ENCODE measurements at places on chromosomes 1 and 21.

DNA sequence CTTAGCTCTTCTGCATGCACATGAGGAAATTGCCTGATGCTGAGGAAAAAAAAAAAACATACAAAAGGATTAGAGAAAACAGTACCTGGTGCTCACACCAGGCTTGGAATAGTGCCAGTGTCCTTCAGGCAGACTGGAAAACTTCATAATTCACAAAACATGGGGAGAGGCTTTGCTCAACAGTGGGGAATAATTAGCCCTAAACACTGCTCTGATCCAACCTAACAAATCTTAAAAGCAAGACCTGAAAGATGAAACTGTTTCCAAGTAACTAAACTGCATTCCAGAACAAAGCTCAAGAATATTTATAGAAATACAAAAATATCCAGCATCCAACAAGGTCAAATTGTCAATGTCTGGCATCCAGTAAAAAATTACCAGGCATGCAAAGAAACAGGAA is 124.8 kb downstream of the AK5 start:
- DNase-seq = no peak

DNA sequence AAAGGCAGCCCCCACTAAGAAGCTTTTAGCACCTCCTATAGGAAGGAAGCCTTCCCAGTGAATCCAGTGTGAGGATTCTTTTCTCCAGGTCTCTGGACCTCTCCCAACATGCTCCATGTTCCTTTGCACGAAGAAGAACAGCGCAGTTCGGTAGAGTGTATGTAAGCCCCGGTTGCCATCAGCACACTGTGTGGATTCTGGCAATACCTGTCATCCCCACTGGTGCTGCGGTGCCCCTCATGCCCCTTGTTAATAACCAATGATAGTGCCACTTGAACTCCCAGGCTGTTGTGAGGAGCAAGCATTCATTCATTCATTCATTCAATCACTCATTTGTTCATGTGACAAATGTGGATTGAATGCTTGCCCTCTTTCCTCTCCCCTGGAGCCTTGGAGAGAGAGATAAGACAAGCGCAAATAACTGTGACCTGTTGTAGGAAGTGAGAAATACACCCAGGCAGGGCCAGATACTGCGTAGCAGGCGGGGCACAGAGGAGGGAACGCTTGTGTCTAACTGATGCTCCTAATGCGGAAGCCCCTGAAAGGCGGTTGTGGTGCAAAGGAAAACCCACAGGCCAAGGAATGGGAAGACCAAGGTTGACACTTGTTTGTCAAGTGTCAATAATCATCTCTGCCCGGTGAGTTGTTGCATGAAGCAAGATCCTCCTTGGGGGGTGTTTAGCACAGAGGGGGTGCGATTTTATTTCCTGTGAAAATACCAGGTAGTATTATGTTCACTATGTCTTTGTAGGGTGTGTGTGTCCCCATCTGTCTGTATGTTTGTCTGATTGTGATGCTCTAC is 9.8 kb downstream of the LGR6 start:
- no peak for DNase-seq

- no peak for DNase-seq
Measured at GRCh38 chr1:26862781-26863684, at the start of gene SFN. Gene SFN, plus strand, starts transcription at chr1:26863149. Its CDS starts 64 bp downstream, at chr1:26863213.

GRCh38 chr1:49351768-49352167 is 575.1 kb upstream of the BEND5 start:
- DNase-seq = no peak

GRCh38 chr1:111973150-111973790 is 16.2 kb downstream of the KCND3 start:
- no peak for DNase-seq

- DNase-seq = no peak
Measured at GRCh38 chr21:27122686-27123085, 155.8 kb upstream of the ADAMTS5 start.

DNA sequence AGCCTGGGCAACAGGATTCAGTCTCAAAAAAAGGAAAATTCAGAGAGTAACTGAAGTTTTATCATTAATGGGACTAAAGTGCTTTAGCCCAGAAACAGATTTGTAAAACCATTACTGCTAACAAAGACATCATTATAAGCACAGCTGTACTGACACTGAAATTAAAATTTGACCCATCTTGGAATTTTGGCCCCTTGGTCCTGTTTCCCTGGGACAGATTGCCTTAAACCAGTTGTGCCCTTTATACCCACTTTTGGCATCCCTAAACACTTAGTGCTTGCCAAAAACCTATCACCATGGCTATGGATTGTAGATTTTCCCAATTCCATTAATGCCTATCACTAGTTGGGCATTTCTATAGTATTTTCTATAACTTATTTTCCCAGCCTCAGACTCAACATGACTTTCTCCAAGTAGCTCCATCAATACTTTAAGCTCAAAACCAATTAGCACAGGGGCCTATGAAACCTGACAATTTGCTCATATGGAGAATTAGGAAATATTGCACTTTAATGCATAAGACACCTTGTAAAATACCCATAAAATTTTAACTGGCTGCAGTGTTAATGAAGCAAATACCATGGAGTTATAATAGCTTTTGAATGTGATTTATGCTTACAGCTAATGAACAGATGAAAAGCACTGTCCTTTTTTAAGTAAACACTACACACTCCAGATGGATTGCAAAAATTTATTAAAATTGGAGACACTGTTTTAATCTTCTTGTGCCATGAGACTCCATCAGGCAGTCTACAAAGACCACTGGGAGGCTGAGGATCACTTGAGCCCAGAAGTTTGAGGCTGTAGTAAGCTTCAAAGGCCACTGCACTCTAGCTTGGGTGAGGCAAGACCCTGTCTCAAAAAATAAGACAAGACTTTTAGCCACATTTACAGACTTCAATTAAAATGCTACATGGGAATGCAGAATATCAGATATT is 4.3 kb downstream of the GAS5 start:
- DNase-seq = no peak

- no peak for DNase-seq
Measured at GRCh38 chr21:26448751-26449150, 124.3 kb downstream of the CYYR1 start.

DNA sequence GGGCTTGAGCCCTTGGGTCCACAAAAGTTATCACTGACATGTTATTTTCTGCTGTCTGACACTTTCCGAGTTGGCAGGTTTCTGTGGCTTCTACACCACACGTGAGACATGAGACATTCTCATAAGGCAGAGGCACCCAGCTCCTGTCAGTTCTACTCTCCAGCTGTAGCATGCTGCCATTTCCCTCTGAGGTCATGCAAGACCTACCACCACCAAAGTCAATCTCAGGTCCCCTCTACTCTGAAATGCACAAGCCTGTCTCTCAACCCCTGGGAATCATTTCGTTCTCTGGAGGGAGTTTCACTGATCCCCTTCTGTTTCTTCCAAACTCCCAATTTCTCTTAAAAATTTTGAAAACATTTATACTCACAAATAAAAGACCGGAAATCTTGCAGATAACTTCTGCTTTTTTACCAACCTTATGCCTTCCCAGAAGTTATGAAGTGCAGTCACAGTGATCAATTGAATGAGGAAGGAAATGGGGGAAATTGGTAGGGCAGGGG is 39.5 kb upstream of the CR2 start:
- no peak for DNase-seq

GRCh38 chr1:230128569-230129285 is 61.7 kb downstream of the GALNT2 start:
- no peak for DNase-seq

DNA sequence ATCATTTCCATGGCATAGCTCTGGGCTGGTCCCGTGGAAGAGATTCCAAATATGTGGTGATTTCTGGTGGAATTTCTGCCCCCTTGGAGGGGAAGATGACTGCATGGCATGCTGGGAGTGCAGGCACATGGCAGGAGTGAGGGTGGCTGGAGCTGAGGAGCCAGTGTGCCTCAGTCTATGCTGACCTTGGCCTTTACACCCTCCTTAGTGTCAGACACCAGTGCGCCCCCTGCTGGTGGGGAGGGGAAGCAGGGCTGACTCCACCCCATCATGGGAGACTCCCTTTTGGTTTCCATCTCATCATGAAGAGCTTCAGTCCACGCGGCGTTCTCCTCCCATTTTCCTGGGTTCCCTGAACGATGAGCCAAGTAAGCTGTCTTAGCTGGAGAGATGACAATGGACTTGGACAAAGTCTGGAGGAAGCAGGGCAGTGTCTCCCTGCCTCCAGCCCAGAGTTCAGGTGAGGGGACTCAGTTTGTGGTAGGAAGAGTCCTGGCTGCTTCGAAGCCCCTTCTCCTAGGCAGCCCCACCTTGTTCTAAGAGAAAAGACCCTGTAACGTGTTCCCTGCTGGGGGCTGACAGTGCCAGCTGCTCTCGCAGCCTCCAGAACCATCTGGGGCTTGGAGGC is 10.3 kb downstream of the ALX3 start:
- DNase-seq = peak; percentile 39

DNA sequence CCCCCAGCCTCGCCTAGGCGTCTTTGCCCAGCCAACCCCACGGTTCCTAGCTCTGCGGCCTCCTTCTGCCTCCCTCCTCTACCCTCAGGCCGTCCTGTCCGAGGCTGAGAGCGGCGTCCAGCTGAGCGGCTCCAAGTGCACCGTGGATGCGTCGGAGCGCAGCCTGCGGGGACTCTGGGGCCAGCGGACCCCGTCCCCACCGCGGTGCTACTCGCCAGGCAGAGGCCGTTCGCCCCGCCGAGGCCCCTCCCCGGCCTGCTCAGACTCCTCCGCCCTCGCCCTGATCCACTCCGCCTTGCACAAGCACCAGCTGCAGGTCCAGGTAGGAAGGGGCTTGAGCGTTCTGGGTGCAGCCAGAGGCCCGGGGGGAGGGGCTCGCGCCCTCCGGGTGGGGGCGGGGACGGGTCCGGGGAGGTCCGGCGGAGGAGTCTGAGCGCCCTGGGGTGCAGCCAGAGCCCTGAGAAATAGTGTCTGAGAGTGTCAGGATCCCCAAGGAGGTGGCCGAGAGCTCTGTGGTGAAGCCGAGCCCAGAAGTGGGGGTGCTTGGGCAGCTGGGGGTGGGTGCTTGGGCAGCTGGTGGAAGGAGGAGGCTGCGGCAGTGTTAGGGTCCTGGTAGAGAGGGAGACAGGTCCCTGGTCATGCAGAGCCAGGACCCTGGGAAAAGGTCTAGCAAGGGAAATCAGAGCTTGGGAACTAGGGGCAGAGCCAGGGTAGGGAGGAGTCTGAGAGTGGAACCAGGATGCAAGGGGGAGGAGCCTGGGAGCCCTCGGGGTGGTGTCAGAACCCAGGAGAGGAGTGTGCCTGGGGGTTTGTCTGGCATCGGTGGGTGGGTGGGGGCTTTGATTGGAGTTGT is 3.2 kb upstream of the NBPF3 start:
- no peak for DNase-seq

DNA sequence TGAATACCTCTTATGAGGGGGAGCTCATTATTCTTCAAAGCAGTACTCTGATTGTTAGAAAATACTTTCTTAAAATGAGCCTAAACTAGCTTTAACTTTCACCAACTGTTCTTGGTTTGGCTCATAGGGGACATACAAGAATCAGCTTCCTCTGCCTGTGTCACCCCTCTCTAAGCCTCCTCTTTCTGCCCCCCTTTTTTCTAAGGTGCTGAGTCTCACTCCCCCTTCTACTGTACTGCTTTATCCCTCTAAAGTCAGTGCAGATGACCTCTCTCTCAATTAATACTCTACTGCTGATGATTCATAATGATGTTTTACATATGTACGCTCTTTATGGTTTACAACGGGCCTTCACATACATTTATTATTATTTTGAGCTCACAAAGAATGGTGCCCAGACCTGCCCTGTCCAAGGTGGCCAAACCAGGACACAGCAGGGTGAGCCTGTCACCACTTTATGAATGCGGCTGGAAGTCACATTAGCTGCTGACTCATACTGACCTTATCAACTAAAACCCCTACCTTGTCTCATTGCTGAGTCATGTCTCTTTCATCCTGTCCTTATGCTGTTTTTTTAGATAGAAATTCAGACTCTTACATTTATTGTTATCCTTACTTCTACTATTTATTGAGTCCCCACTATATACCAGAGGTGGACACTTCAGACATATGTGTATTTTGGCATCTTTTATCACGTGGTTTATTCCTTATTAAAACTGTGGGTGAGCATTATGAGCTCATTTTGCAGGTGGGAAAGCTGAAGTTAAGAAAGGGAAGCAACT is 126.9 kb downstream of the RNF220 start:
- no peak for DNase-seq

GRCh38 chr1:111742938-111743549 is 3.8 kb upstream of the INKA2 start:
- DNase-seq = no peak

- DNase-seq = no peak
Measured at GRCh38 chr21:29182691-29183092, 52.2 kb downstream of the MAP3K7CL start.

DNA sequence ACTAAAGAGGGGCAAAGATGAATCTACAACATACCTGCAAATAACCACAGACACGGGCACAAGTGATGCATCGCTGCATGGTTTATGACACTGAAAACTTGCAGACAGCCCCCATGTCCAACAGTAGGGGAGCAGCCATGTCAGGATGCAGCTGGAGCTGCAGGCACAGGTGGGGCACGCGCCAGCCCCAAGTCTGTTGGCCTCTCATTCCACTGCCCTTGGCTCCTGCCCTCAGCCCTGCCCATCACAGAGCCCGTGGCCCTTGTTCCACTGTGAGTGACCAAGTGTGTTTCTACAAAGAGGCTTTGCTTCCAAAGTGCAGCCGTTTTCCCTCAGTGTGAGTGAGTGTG is 3.2 kb upstream of the PADI4 start:
- DNase-seq = no peak

DNA sequence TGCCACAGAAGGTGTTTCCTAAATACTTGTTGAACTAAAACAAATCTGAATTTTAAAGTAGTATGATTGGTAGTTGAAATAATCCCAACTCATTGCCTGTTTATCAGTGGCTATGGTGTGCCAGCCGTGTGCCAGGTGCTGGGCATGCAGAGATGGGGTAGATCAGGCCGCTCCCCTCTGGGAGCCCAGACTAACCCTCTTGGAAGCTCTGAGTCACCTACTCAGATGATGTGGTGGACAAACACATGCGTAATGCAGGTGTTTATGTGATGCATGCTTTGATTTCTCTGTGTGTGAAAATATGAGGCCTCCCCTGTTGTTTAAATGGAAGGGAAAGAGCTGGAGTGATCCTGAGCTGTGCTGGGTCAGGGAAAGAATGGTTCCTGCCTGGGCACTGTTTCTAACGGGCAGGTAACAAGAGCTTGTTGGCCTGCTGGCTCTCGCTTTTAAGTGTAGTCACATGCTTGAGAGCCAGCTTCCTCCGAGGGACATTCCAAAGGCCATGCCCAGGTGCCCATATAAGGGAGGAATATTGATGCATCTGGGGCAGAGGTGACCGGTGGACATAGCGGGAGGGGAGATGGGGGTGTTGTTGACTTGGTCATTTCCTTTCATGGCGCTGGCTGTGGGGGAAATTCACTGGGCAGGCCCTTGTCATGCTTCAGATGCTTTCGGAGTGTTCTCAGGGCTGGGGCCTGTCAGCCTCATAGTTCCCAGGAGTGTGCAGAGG is 10.2 kb downstream of the MFN2 start:
- DNase-seq = no peak

DNA sequence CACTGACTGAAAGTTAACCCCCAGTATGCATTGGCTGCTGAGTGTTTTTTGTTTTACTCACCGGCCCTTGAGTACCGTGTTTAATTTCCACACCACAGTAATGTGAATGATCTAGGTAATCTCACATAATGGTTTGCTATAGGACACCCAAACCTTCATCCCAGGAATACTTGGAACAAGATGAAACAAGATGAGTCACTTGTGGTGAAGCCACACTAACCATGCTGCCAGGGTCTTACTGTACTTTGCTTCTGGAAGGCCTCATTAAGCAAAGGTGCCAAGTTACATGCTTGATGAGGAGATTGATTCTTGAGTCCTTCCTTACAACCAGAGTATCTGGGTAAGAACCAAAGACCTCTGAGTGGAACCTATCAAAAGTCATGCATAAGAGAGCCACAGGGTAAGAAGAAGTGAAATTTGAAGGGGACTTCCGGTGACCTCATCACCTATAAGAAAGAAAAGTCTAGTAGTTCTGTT is 163.3 kb downstream of the NRIP1 start:
- no peak for DNase-seq
